Skin of body (tissue), 3 donors: ENCODE measurements at places on chromosomes 3 and 15. TPM values are rescaled to one million over a fixed set of nuclear protein-coding genes. Genes with fewer than 3 reads are reported as not detected.

The LYSMD2 gene
- 5.1 TPM for total RNA-seq

The FBXO45 gene
- total RNA-seq = 15.0 TPM

The LRRC2 gene
- total RNA-seq = 2.8 TPM

The MAGI1 gene
- 45.3 TPM for total RNA-seq

The GPR149 gene
- total RNA-seq = not detected

GRCh38 chr3:46861605-46862368 is 1.5 kb downstream of the MYL3 start:
- no peak for DNase-seq

GRCh38 chr15:62407216-62407615 is 242.1 kb upstream of the C2CD4B start:
- no peak for DNase-seq

GRCh38 chr3:52250122-52250521 is 4.6 kb downstream of the PPM1M start:
- DNase-seq = no peak

DNA sequence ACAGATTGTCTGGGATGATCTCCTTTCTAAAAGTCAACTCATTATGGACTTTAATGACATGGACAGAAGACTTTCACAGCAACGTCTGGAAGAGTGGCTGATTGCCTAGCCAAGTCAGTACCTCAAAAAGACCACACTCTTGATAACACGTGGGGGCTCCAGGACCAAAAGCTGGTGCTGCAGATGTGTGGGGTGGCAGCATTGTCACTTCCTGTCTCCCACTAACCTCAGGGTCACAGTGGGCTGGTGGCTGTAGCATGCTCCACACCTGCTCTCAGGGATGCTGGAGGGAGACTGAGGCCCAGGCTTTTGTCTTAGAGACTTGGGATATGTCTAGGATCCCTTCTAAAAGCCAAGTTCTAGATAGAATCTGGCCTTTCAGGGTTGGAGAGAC is 118.1 kb downstream of the APBA2 start:
- DNase-seq = no peak
